ENCODE measurements at places on chromosomes 1 and 21.

DNA sequence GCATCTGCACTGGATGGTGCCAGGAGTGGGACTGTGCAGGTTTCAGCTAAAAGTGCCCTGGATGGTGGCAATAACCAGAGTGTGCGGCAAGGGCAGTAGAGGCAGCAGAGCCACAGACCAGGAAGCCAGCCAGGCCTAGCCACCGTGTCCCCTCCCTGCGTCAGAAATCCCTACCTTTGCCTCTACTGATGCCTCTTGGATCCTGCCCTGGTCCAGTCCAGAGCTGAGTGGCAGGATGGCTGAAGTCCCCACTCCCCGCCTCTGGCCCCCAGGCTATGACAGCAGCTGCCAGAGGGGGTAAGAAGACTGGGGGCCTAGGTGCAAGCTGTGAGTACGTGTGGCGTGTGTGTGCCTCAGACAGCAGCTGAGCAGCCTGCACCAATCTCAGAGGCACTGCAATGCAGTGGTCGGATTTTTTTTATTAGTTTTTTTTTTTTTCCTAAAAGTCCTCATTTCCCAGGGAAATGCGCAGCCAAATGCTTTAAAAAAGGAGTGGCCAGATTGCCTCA lies 51.9 kb downstream of the SYT2 start:
- no peak for DNase-seq

DNA sequence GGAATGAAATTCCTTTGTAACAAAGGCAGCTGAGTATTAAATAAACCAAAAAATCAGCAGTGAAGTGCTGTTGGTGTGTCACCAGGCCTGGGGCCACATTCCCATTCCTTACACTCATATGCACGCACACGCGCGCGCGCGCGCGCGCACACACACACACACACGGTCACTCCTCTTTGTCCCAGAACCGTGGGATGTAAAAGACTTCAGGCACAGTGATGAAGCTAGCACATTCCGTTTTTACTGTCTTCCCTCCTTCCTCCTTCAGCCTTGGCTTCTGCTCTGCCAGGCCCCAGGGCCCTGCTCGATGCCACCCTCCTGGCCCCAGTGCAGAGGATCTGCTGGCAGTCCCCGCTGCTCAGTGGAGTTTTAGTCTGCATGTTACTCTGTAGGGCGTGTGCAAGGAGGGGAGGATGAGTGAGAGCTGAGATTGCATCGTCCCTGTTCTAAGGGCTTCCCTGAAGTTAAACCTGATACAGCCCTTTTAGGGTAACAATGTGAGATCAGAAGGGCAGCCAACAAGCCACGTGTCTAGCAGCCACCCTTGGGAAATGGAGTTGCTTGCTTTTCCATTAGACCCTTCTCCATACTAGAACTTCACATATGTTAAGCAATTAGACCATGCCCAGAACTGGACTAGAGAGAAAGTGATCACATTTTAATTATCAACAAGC lies 71.7 kb upstream of the WDR26 start:
- DNase-seq, result no peak

DNA sequence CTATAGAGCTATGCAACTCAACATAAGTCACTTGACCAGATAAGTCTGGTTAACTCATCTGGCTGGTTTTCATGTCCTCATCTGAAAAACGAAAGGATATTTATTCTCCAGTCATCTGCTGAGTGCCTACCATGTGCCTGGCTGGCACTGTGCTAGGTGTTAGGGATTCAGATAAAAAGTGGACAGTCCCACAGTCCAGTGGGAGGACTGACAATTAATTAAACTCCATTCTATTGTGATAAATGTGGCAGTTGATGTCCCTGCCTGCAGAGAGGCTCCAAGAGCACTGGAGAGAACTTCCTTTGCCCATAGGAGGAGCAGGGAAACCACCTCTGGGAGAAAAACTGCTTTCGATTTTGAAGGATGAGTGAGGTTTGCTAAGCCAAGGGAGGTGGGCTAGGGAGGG lies 5.4 kb downstream of the NUAK2 start:
- no peak for DNase-seq

GRCh38 chr21:37206496-37206895 lies 60.6 kb downstream of the VPS26C start:
- no peak for DNase-seq

Measured in activated T-cell treated with anti-CD3 and anti-CD28 coated beads for 24 hours (primary cell).